ENCODE measurements at places on chromosomes 2 and 18.

DNA sequence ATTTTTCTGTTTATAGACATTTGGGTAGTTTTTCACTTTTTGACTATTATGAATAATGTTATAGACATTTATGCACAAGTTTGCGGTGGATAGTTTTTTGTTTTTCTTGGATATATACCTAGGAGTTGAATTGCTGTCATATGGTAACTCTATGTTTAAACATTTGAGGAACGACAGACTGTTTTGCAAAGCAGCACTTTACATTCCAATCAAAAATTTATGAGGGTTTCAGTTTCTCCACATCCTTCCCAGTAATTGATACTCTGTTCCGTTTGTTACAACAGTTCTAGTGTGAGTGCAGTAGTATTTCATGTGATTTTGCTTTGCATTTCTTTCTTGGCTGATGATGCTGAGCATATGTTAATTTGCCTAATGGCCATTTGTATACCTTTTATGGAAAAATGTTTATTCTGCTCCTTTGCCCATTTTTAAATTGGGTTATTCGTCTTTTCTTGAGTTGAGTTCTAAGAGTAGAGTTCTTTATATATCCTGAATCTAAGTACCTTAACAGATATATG is 617.3 kb upstream of the LRATD1 start:
- DNase-seq = no peak

GRCh38 chr2:56654936-56655335 is 471.1 kb downstream of the CCDC85A start:
- DNase-seq = no peak

GRCh38 chr18:58659691-58660090 is 11.6 kb upstream of the MALT1 start:
- DNase-seq = no peak

DNA sequence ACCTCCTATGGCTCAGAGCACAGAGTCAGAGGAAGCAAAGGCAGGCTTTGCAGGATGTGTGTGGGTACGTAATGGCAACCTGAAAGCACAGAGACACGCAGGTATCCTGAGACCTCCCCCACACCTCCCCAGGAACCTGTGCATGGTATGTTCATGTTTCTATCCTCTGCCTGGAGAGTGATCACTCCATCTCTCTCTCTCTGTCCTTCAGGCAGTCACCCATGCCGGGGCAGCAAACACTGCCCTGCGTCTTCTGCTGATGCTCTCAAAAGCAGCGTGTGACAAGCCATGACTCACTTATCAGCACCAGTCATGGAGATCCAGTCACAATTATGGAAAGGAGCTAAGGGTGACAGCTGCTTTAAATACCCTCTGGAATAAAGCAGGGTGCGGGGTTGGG is 52.7 kb downstream of the PDCL3 start:
- no peak for DNase-seq

- DNase-seq = no peak
Observed at GRCh38 chr2:188430705-188431104, 139.0 kb downstream of the GULP1 start.

DNA sequence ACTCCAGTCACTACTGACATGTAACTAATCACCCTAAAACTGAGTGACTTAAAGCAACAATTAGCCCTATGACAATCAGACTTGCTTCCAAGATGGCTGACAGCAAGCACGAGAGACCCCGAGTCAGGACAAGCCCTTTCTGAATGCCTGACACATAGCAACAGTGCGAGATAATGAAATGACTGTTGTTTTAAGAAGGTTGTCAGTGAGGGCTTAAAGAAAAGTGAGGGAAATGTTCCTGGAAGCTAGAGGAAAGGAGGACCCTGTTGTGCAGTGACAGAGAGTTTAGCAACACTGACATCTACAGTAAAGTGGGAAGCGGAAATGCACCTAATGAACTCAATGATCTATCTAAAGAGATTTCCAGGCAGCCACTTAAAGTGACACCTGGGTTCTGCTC is 163.1 kb downstream of the STK39 start:
- DNase-seq = no peak

- no peak for DNase-seq
Observed at GRCh38 chr2:134225173-134225572, 28.7 kb upstream of the MGAT5 start.

- no peak for DNase-seq
Observed at GRCh38 chr2:237966250-237966564, 607 bp upstream of the UBE2F start.

- no peak for DNase-seq
Observed at GRCh38 chr2:104443145-104443544, 410.8 kb upstream of the POU3F3 start.

- DNase-seq = no peak
Observed at GRCh38 chr2:216023055-216023648, 9.8 kb upstream of the MREG start.

- no peak for DNase-seq
Observed at GRCh38 chr2:167334146-167334742, 446.0 kb downstream of the XIRP2 start.

DNA sequence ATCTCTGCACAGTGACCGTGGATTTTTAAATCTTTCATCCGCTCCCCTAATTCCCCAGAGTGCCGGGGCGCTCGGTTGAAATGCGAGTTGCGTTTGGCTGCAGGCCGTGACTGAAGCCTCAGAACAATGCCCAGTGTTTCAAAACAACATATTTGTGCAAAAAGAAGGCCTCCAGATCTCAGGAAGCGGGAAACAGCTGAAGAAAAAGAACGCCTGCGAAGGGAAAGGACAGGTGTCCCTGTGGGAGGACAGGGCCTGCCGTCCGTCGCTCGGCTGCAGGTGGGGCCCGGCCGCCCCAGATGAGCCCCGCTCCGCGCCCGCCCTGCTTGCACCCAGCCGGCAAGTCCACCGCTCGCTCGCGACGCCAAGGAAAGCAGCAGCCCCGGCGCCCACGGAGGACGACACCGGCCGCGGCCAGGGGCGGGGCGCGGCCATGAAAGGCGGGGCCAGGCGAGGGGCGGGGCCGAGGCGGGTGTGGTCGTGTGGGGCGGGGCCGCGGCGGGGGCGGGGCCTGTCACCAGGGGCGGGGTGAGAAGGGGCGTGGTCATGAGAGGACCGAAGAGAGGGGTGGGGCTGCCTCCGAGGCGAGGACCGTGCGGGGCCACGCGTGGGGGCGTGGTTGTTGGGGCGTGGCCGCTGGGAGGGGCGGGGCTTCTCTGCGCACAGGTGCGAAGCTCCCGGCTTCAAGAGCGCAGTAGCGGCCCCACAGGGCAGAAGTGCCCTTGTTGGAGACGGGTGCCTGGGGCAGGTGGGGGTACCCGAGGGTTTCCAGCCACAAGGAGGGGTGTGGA is 17.6 kb upstream of the BOK start:
- peak; percentile 73 for DNase-seq

DNA sequence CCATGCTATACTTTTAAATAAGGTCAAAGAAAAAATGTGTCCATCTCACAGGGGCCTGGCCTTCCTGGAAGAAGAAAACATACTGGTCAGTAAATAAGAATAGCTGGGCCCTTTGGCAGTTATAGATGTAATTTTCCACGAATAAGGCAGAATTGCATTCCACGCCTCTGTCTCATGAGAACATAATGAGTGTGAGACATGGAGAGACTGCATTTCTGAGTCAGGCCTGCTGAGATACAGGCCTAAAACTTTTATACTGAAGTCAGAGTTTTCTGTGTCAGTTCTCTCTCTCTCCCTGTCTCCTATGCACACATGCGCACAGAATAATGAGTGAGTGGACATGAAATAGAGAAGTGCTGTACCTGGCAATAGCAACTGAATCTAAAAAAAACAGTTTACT is 20.4 kb upstream of the IL1R1 start:
- no peak for DNase-seq

GRCh38 chr2:74418312-74418711 is 3.1 kb downstream of the C2orf81 start:
- DNase-seq = no peak

DNA sequence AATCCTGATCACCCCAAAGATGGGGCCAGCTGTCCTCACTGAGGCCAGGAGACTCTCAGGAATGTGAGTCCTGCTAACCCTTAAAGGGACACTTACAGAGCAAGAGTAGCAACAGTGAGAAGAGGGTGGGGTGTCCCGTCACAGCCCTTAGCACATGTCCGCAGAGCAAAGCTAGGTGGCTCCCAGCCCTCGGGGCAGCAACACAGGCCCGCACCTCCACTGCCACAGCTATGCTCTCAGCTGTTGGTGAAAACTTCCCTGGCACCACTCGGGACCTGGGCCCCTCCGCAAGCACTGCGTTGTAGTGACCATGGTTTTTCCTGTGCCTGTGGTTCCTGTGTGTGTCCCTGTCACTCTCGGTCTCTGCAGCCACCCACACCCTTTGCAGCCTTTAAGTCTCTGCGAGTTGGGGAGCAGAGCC is 76.4 kb upstream of the UXS1 start:
- DNase-seq = no peak

DNA sequence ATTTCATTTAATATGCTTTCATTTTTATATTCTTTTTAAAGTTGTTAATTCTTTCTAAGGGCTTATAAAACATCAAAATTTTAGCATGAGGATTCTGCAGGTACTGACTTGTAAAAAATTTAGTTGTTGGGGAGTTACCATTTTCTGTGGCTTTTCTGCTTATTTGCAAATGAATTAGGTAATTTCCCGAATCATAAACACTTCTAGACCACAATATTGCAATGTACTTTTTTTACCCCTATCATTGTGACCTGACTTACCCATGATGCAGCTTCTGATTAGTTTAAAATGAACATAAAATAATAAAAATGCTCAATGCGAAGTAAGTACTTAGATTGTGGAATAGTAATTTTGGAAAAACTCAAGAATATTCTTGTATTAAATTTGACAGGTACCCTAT is 11.4 kb downstream of the ARL6IP6 start:
- DNase-seq = no peak

- DNase-seq = no peak
Observed at GRCh38 chr2:75600461-75601011, 39.8 kb upstream of the EVA1A start.

- no peak for DNase-seq
Observed at GRCh38 chr18:35514283-35514682, 16.5 kb upstream of the INO80C start.

- DNase-seq = no peak
Observed at GRCh38 chr2:70994009-70994698, 519 bp downstream of the TEX261 start.

- DNase-seq = no peak
Observed at GRCh38 chr2:160680294-160680693, 186.7 kb upstream of the RBMS1 start.

- no peak for DNase-seq
Observed at GRCh38 chr18:10877987-10878386, 271.4 kb downstream of the PIEZO2 start.

DNA sequence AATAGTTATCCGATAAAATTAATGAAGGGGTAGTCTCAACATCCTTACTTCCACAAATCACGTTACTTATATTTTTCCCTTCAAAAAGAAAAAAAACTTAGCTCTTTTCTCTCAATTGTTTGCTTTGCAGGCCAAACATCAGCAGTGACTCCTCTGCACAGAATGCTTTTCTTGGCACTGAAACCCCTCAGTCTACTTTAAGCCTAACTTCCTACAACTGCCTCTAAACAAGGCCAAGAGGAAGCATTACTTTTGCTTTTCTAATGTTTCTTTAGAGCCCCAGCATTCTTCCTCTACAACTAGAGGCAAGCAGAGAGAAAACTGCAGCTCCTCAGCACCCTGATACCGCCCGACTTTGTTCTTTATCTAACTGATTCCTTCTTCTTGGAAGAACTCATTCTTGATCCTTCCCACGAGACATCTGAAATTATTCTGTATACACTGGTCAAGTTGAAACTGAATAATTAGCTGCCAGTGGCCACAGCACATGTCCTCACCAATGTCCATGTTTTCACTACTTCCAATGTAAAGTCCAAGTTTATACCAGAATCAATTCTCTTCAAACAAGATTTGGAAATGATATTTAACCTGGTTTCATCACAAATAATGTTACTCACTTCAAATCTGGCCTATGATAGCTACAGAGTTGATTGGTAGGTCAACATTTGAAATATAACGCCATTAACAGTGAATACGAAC is 55.3 kb downstream of the DTNB start:
- no peak for DNase-seq

- DNase-seq = no peak
Observed at GRCh38 chr2:48250943-48251342, 279.0 kb upstream of the STON1 start.

- no peak for DNase-seq
Observed at GRCh38 chr2:28333606-28334526, 58.8 kb upstream of the FOSL2 start.

DNA sequence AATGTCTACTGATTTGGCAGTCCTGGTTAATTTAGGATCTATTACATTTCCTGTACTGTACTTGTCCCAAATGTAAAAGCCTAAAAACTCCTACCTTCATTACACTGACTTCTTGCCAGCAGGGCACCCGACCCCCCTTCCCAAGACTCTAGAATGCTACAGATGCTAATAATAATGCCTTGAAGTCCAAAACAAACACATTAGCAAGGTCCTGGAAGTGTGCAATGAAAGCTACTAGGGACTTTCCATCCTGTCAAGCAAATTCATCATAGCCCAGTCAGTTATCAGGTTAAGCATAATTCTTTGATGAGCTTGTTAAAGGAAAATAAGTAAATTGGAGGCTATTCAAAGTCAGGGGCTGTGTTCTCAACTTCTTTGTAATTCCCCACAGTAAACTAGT is 115.3 kb upstream of the RBBP8 start:
- no peak for DNase-seq

GRCh38 chr2:221482666-221483455 is 89.2 kb downstream of the EPHA4 start:
- no peak for DNase-seq

GRCh38 chr2:5594249-5594695 is 97.9 kb upstream of the SOX11 start:
- no peak for DNase-seq

DNA sequence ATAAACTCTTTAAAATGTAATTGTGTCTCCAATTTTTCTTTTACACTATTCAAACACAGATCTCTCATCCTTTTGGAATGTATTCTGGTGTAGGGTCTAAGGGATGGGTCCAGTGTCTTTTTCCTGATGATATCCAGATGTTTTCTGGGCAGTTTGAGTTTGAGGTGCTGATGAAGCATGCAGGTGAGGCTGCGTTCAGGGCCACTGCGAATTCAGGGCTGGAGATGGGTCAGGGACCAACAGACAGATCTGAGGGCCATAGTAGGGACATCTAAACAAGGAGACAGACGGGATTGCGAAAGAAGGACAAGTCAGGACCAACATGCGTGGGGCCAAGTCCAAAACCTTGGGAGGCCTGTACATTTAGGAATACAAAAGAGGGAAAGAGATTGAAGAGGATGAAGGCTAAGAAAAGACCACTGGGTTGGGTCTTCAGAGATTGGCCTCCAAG is 70.2 kb downstream of the ACAA2 start:
- no peak for DNase-seq

GRCh38 chr2:161947836-161948235 is 126.2 kb downstream of the DPP4 start:
- no peak for DNase-seq

DNA sequence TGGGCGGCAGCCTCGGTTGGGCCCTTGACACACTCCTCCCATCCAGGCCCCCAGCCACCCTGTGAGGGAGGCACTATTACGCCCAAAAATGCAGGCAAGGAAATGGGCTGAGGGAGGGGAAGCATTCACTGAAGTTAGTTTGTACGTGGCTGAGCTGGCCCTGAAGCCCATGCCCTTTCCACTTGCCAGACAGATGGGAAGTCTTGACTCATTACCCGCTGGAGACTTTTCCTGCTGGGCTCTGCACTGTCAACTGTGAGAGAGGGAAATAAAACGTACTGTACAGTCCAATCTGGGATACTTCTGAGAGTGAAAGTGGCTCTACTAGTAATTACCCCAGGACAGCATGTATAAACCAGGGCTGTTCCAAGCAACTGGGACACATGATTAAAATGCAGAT is 125.9 kb downstream of the MSH2 start:
- no peak for DNase-seq

All from stimulated activated CD4-positive, alpha-beta T cell treated with anti-CD3 and anti-CD28 coated beads, Interleukin-15, amount 100 ng/mL, for 48 hours (primary cell).